Fibroblast of lung (primary cell): ENCODE measurements at places on chromosomes 13 and 19. TPM values are rescaled to one million over a fixed set of nuclear protein-coding genes. Genes with fewer than 3 reads are reported as not detected.

DNA sequence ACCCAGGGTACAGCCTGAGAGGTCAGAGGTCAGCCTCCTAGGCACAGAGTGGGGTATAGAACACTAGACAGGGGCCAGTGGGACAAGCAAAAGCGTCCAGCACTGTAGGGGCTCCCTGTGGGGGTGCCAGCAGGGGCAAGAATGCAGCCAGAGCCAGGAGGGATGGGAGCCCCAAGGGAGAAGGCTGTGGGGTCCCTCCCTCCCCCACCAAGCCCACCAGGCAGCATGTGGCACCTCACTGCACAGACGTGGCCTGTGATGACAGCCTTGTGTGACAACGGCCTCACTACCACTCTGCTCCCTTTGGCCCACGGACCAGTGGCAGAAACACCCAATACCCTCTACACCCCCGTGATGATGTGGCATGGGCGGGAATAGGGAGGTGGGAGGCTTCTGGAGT lies 10.1 kb downstream of the ARMC6 start:
- DNase-seq: no peak

GRCh38 chr19:18746401-18747325 lies 44.4 kb downstream of the COMP start:
- no peak for DNase-seq

CCDC122 gene
- 6.8 and 7.2 TPM in 2 replicates for total RNA-seq

DNA sequence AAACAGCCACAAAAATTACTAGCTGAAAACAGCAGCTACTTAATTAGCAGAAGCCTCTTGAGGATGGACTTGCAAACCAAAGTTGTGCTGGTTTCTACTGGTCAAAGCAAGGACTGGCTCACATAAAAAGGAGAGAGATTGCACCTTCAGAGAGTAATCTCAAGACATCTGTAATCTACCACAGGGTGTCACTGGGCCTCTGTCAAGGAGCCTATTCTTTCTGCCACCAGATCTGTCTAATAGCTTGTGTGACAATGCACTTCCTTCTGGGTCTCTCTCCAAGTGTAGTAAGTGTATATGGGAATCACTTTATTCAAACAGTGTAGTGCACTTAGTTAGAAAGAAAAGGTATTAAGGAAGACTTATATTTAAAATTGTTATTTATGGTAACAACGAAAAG lies 24.4 kb upstream of the ZNF561 start:
- no peak for DNase-seq

DNA sequence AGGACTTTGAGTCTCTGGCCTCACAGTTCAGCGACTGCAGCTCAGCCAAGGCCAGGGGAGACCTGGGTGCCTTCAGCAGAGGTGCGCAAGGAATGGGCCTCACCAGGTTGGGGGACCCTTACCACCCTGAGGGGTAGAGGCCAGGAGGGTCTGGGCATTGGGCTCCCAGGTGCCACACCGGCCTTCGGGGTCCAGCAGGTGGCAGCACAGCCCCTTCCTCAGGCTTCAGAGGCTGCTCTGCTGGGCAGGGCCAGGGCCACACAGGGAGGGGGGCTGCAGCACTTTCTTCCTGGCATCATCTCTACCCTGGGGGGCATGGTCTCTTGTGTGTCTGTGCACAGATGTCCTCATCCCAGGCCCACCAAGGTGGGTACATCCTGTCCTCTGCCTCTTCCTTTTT lies 12.9 kb downstream of the PIN1 start:
- DNase-seq: no peak

DNA sequence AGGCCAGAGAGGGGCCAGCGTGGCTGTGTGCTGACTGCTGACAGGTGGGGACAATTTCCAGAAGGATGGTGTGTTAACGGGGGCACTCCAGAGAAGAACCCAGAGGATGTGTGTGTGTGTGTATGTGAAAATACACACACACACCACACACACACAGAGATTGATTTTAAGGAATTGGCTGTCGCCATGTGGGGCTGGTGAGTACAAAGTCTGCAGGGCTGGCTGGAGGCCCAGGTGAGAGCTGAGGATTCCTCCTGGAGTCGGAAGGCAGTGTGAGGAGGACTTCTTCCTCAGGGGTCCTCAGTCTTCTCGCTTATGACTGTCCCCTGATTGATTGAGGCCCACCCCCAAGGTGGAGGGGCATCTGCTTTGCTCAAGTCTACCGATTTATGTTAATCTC lies 7.6 kb upstream of the GJB6 start:
- no peak for DNase-seq

DNA sequence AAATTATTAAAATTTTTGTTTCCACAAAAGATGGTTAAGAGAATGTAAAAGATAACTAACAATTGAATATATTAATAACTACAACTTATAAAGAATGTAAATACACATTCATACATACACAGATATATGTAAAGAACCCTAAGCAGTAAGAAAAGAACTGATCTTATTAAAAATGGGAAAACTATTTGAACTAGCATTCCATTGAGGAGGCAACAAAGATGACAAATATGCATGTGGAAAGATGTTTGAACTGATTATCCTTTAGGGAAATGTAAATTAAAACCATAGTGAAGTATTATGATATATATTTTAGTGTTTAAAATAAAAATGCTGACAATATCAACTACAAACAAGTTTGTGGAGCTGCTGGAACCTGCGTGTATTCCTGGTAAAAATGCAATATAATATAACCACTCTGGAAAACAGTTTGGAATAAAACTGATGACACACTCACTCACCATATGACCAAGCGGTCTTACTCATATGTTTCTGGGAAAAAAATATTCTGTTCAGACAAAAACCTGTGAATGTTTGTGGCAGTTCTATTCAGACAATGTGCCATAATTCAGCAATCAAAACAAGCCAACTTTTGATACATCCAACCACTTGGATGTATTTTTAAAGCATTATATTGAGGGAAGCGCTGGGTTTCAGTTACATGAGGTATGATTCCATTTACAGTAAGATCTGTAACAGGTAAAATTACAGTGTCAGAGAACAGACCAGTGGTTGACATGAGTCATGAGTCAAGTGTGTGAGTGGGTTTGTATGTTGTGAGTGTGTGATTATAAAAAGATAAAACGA lies 694.4 kb upstream of the SLITRK5 start:
- DNase-seq: peak; percentile 9

EPSTI1 gene
- total RNA-seq: 5.6 and 8.2 TPM in 2 replicates

DNA sequence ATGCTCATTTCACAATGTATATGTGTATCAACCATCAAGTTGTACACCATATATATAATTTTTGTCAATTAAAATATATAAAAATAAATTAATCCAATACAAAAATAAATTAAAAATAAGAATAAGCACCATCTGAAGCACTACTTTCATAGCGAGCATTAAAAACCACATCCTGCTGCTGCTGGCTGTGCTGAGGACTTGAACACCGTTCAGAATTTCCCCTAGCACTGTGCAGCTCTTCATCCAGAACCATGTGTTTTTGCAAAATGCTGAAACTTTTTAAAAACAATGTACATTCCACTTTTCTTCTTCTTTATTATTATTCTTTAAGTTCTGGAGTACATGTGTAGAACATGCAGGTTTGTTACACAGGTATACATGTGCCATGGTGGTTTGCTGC lies 40.0 kb upstream of the FOXO1 start:
- DNase-seq: no peak

EFNB2 gene
- total RNA-seq: 9.2 and 13.5 TPM in 2 replicates

GRCh38 chr19:23785982-23786381 lies 27.3 kb upstream of the ZNF681 start:
- no peak for DNase-seq

DNA sequence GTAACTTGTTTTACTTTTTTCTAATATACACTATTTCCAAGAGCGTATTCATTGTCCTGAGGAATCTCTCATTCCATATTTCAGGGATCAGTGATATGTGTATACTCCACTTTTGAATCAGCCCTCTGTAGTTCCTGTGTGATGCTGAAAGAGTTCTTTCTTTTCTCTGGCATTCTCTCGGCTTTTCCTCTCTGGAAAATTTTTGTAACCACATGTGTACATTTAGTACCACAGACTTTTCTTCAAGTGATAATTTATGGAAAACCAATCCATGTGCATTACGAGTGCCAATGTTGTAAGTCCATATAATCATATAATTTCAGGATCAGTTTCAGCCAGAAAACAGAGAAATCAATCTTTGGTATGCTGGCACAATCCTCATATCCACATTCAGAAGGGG lies 102.2 kb upstream of the MBNL2 start:
- no peak for DNase-seq

- DNase-seq: peak; percentile 96
Observed at GRCh38 chr19:2269244-2270156, 12.5 kb downstream of the PEAK3 start.
